Omental fat pad (tissue), 4 donors: ENCODE measurements at places on chromosomes 1 and 21.

DNA sequence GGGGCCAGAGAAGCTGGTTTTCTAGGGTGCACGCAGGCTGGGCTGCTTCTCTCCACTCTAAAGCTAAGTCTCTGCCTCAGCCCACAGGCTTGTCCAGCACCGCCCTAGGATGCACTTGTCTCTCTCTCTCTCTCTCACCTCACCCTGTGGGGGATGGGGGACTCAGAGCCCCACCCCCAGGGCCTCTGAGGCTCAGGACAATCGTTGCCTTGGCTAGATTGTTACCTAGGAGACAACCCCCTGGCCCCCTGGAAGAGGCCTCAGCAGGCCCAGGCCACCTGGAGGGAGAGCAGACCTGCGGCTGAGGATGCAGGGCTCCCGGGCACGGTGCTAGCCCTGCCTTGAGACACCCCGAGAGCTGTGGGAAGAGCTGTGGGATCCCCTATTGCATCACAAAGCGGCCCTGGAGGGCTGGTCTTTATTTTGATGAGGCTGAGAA is at the start of gene ACTRT2:
TSS of gene ACTRT2 (plus strand) at position 235 of the 439 bp plus-strand sequence. CDS start 220 bp downstream, outside the sequence.
- no peak for DNase-seq

GRCh38 chr21:41435706-41436105 is 9.7 kb downstream of the MX1 start:
- no peak for DNase-seq

GRCh38 chr1:26772687-26773086 is 15.1 kb upstream of the PIGV start:
- no peak for DNase-seq

- no peak for DNase-seq
Measured at GRCh38 chr1:182641561-182641960, 37.4 kb upstream of the RGS16 start.

GRCh38 chr1:201585093-201585483 is 46.2 kb downstream of the NAV1 start:
- no peak for DNase-seq

- DNase-seq = no peak
Measured at GRCh38 chr1:167922023-167922422, 8.1 kb upstream of the ADCY10 start.

GRCh38 chr1:155250246-155250632 is 5.0 kb downstream of the ENTREP3 start:
- no peak for DNase-seq

- no peak for DNase-seq
Measured at GRCh38 chr21:25081096-25081495, 526.2 kb downstream of the MRPL39 start.

- no peak for DNase-seq
Measured at GRCh38 chr1:172241540-172241939, 178.9 kb upstream of the C1orf105 start.

DNA sequence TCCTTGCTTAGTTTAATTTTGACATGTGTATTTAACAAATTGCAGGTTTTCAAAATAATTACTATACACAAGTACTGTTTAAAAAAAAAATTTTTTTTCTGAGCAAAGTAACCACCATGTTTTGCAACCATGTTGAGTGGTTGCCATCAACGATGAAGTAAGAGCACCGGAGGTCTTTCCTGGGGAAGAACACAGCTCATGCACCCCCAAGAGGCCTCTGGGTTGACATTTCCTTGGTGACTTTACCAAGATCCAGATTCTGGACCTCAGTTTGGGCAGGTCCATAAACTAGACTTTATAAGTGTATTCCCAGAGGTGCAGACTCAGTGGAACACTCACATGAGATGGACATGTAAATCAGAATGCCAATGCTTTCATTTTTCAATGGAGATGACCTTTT is 36.8 kb upstream of the RALGPS2 start:
- DNase-seq = peak; percentile 35

GRCh38 chr21:36698981-36699545 is at the start of gene SIM2:
TSS of gene SIM2 (plus strand) at chr21:36699115. CDS start at chr21:36699747, 632 bp downstream.
- DNase-seq = no peak

- DNase-seq = no peak
Measured at GRCh38 chr1:30359539-30360220, 363.7 kb downstream of the MATN1 start.

DNA sequence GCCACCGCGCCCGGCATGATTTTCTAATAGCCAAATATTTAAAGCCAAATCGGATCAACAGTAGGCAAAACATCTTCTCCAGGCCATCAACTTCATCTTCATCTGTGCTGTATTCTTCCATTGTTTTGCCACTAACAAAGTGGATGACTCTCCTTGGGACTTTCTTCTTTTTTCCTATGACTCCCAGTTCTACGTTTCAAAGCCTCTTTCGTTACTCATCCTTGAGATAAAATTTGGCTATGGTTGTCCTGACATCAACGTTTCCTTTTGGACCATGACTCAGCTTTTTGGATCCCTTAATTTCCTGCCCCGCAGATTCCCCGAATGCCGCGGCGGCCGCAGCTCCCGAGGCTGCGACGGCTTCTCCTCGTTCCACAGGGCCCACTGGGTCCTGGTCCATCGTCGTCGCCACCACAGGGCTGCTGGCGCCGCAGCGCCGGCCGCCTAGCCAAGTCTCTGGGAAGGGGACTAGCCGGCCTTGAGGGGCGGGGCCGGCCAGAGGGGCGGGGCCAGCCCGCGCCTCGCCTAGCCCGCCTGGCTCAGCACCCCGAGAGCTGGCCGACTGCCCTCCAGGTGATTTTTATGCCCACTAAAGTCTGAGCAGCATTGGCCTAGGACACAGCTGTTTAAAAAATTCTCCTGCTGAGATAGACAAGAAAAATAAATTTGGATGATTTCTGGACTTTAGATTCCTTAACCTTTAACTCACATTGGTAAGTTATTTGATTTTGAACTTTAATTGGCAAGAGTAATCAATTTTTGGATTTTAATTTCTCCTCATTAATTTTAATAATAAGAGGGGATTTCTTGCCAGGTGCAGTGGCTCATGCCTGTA is 93.9 kb downstream of the ADCY10 start:
- no peak for DNase-seq

- DNase-seq = no peak
Measured at GRCh38 chr1:16267690-16268180, 30.8 kb upstream of the CPLANE2 start.

- DNase-seq = no peak
Measured at GRCh38 chr1:88680911-88681622, 3.0 kb upstream of the PKN2 start.

- DNase-seq = no peak
Measured at GRCh38 chr1:160453443-160453842, 53.1 kb downstream of the VANGL2 start.

DNA sequence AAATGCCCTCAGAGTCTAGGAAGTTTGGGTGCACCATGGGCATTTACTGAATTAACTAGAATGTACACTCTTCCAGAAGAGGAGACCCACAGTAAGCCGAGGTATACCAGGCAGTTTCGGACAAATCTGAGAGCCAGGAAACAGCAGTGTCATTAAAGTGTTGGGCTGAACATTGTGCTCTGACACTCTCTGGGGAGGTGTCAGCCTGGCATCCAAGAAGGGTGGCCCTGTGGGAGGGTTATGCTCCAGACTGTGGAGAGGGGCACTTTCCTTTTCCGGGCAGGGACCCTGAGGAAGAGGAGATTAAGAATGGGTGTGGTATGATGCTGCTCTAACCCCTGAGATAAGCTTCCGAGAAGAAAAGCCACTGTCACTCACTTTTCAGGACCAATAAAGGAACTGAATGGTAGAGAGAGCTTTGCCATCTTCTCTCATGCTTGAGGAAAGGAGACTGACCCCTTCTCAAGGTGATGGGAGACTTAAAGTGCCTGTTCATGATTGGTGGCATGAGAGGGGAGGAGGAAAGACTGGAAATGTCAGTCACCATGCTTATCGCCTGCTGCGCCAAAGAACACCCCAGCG is 98.2 kb downstream of the UCK2 start:
- no peak for DNase-seq

DNA sequence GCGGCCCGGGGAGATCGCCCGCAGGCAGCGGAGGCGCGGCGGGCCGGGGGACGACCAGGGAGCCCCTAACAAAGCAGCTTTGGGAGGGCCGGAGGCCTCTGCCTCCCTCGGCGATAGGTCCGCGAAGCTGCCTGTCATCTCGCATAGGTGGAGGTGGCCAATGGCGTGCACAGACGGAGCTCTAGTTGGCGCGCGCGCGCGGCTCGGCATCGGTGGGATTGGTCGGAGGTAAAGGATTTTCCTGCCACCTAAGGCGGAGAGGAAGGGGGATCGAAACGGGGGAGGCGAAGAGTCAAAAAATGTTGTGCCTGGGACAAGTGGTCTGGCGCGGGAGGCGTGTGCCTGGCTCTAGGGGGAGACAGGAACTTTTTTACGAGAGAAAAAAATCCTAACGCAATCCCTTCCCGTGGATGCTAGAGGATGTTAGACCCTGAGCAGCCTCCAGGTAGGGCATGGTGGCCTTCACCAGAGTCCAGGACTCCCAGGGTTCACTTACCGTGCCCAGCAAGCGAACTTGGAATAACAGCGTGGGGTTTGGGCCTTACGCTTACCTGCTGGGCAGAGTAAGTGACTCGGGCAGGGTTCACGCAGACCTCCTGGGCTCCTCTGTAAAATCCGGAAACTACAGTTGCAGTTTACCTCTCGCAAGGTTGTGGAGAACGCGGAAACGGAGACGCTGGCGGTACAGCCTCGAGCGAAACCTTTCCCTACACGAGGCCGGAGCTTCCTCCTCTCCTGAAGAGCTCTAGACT is 99.9 kb upstream of the SOD1 start:
- peak; percentile 93 for DNase-seq

GRCh38 chr1:19559641-19560040 is 74.3 kb upstream of the CAPZB start:
- no peak for DNase-seq

DNA sequence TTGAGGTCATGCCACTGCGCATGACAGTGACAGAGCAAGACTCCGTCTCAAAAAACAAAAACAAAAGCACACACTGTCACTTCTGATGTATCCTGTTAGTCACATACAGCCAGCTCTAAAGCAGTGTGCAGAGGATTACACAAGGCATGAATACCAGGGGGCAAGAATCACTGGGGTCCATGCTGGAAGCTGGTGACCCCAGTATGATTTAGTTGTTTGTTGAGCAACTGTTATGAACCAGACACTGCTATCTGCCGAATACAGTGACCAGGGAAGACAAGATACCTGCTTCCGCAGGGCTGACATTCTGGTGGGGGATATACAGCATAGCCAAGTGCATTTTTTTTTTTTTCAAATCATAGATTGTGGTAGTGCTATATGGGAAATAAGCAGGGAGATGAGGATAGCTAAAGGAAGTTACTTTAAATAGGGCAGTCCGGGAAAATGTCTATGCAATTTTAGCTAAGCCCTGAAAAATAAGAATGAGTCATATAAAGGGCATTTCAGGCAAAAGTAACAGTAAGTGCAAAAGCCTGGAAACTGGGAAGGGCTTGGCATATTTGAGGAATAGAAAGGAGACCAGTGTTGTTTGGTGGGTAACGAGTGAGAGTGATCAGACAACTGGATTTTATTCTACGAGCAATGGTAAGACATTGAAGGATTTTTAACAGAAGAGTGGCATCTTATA is 69.7 kb downstream of the ADSS2 start:
- no peak for DNase-seq

- no peak for DNase-seq
Measured at GRCh38 chr1:24093732-24094131, 18.2 kb downstream of the MYOM3 start.
